Upper lobe of right lung (tissue), 1 donor: ENCODE measurements at places on chromosomes 11 and 22. TPM values are rescaled to one million over a fixed set of nuclear protein-coding genes. Genes with fewer than 3 reads are reported as not detected.

The TMEM121B gene
- total RNA-seq: 2.1 TPM

The NXPE4 gene
- total RNA-seq: not detected

The ADAMTS8 gene
- total RNA-seq: 39.1 TPM

The KLHDC7B gene
- total RNA-seq: 0.69 TPM

The PTGDR2 gene
- 1.8 TPM for total RNA-seq

The MUC15 gene
- 10.5 TPM for total RNA-seq
